ENCODE measurements at places on chromosomes 11 and 22. TPM values are rescaled to one million over a fixed set of nuclear protein-coding genes. Genes with fewer than 3 reads are reported as not detected.

LRRN4CL gene
- total RNA-seq, result 0.17 TPM

DGCR8 gene
- 15.3 TPM for total RNA-seq

SMIM35 gene
- total RNA-seq, result not detected

CD3E gene
- total RNA-seq, result not detected

DNA sequence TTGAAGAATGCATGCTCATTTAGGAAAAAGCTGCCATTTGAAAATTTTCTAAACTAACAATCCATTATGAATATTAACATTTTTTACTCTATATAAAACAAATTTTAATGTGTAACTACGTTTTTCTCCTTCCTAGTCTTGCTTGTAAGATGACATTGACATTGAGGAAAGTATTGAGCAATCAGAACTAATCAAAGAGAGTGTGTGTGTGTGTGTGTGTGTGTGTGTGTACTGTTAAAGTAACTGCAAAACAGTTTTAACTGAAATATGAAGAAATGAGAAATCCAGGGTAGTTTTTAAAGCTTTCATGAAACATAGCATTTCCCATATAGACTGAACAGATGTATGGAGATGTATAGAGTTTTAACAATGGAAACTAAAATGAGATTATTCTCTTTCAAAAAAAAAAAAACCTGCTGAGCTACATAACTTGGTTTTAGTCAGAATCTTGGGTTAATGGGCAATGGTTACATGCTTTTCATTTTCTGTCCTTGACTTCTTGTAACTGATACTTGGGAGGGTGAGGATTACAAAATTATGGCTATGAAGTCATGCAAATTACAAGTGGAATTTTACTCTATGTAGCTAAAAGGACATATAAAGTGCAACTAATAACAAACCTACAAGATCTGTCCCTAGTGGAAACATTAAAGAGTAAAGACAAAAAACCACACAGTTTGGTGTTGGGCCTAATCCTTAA is 2.0 kb downstream of the PDGFD start:
- DNase-seq, result no peak

DNA sequence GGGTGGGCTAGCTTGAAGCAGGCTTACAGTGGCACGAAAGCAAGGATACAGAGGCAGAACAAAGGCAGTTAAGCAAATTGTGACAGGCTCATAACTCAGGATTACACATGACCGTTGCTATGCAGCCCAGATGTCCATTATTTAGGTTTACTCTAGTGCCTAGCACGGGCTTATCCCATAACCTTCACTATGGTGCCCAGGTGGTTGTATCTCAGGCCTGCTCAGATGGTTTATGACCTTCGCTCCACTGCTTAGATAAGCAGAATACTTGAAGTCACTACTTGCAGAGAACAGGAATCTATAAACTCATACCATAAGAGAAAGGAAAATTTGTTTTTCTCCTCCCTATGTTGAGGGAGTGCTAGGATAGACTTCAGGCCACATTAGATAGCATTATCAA is 9.0 kb downstream of the OR6M1 start:
- no peak for DNase-seq

DNA sequence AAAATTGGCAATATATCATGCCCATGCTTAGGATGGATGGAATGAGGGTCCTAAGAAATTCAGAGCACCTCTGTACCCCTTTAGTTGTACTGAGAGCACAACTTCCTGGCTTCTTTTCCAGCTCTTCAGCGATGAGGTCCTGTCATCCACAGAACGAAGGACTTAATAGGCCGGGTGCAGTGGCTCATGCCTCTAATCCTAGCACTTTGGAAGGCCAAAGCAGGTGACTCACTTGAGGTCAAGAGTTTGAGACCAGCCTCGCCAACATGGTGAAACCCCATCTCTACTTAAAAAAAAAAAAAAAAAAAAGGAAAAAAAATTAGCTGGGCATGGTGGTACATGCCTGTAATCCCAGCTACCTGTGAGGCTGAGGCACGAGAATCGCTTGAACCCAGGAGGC is 125.3 kb upstream of the BMAL1 start:
- DNase-seq, result no peak

- DNase-seq, result no peak
Measured at GRCh38 chr11:79507706-79508105, 66.9 kb upstream of the TENM4 start.

Measured in renal cortical epithelial cell (primary cell).